ENCODE measurements at places on chromosomes 13 and 19.

DNA sequence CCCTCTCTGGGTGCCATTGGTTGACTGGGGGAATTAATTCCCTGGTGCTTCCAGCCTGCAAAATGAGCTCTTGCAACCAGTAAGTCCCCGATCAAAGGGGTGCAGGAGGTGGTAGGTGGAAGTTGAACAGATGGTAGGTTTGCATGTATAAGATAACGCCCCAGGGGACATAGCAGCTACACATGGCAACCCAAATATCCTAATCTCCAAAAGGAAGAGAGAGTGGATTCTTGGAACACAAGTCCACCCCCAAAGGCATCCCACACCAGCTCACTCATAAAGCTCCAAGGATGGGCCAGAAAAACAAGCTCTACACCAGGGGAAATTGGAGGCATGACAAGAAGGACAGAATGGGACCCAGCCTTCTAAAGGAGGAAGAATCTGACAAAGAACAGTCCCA, 4.8 kb downstream of the CD209 start:
- peak; percentile 15 for DNase-seq

GRCh38 chr19:4583961-4584669, 24.6 kb upstream of the SEMA6B start:
- peak; percentile 50 for DNase-seq

- DNase-seq, result peak; percentile 61
These were observed 19.6 kb downstream of the CELF5 start for GRCh38 chr19:3243819-3244700.

GRCh38 chr13:33015241-33015668, 968 bp upstream of the KL start:
- no peak for DNase-seq

DNA sequence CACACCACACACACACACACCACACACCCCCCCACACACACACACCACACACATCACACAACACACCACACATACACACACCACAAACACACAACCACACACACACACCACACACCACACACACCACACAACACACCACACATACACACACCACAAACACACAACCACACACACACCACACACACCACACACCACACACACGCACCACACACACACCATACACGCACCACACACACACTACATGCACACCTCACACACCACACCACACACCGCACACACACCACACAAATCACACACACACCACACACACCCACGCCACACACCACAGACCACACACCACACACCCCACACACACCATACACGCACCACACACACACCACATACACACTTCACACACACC, 83.5 kb downstream of the ZNF557 start:
- DNase-seq, result no peak

DNA sequence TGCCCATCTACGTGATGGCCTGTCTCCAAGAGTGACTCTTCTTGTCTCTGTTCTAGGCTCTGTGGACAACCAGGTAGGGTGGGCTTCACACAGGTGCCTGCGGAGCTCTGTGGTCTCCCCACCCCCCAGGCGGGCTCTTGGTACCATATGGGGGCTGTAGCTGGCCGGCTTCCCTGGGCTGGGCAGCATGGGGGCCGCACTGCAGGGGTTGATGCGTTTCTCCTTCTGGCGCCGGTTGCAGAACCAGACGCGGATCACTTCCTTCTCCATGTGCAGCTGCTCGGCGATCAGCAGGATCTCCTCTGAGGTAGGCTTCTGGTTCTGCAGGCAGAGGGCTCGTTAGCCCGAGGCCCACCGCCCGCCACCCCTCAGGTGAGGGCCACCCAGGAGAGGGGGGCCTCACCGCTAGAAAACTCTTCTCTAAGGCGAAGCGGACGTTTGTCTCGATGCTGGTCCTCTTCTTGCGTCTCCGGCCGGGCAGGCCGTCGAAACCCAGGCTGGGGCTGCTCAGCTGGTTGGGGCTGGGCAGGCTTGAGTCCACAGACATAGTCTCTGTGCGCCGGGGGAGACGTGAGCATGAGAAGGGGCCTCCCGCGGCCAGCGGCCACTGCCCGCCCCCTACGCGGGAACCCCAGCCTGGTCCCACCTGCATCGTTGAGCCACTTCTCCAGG, 19.3 kb downstream of the ZNF574 start:
- no peak for DNase-seq

DNA sequence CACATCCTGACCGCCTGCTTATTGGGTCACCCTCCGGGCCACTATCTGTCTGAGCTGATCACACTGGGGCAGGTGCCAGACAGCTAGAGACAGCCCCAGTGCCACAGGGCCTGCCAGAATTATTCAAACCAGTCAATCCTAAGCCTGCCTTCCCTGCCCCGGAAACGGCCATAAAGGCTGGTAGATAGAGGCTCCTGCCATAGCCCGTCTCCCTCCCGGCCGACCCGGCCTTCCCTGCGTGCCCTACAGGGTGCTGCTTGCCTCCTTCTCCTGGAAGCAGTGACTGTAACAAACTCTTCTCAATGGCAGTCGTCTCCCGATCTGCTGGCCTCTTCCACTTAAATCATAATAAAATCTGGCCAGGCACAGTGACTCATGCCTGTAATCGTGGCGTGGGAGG, 158.6 kb upstream of the SOX1 start:
- DNase-seq, result no peak

GRCh38 chr13:92297971-92298942, 899.8 kb downstream of the GPC5 start:
- DNase-seq, result no peak

DNA sequence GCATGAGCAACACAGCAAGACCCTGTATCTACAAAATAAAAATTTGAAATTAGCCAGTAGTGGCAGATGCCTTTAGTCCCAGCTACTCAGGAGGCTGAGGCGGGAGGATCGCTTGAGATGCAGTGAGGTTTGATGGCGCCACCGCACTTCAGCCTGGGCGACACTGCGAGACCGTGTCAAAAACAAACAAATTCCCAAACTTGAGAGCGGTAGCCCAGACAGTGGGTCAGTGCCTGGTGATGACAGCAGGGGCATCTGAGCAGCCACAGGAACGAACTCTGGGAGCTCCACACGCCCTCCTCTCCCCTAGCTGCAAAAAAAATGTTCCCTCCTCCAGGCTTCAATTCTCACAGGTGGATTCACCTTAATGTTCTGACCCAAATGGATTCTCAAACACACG, 14.1 kb downstream of the ZNF490 start:
- no peak for DNase-seq

GRCh38 chr19:35792888-35793287, 17.5 kb downstream of the ARHGAP33 start:
- no peak for DNase-seq

GRCh38 chr19:3855320-3855719, 13.5 kb downstream of the ZFR2 start:
- no peak for DNase-seq

- no peak for DNase-seq
These were observed 17.1 kb upstream of the LATS2 start for GRCh38 chr13:21078501-21078900.

DNA sequence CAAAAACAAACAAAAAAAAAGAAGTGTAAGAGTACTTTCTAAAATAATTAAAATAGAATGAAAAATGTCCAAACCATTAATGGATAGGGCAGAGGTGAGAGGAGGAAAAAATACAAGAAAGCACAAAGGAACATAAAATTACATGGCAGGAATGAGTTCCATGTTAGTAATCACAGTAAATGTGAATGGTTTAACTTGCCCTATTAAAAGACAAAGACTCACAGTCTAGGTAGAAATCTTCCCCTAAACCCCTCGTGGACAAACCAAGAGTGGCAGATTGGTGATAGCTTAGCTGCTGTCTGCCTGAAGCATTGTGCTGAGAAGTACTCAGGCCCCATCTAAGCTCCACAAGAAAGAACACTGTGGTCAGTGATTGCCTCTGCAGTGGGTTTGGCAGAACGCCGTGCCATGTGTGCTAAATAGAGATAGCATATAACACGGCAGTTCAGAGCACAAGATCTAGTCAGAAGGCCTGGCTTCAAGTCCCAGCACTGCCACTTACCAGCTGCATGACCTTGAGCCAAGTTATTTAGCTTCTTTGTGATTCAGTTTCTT, 103.5 kb downstream of the DPF1 start:
- DNase-seq, result no peak

DNA sequence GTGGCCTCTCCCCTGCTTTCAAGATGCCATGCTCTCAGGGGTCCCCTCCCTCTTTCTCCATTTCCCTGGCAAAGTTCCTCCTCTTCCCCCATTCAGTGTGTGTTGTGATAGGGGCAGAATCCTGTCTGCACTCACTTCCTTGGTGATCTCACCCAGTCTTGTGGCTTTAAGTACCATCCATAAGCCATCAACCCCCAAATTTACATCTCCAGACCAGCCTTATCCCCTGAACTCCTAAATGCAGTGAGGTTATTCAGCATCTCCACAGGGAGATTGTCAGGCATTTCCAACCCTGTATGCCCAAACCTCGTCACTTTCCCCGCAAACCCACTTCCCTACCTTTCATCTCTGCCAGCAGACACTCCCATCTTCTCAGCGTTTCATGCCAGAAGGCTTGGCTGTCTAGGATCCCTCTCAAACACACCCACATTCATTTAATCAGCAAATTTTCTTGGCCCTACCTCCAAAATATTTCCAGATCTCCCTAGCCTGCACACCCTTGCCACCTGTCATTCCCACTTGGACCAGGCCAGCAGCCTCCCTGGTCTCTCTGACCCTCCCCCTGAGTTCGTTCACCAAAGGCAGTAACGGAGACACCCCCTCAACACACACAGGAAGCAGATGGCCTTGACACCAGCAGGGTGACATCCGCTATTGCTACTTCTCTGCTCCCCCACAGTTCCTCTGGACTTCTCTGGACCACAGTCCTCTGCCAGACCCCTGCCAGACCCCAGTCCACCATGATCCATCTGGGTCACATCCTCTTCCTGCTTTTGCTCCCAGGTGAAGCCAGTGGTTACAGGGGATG, at the start of gene HCST:
Gene HCST (plus strand): TSS at position 676 of the 808 bp plus-strand sequence. CDS start 65 bp downstream, at position 741.
- peak; percentile 60 for DNase-seq

GRCh38 chr19:1133471-1133929, 29.7 kb downstream of the GPX4 start:
- peak; percentile 86 for DNase-seq

DNA sequence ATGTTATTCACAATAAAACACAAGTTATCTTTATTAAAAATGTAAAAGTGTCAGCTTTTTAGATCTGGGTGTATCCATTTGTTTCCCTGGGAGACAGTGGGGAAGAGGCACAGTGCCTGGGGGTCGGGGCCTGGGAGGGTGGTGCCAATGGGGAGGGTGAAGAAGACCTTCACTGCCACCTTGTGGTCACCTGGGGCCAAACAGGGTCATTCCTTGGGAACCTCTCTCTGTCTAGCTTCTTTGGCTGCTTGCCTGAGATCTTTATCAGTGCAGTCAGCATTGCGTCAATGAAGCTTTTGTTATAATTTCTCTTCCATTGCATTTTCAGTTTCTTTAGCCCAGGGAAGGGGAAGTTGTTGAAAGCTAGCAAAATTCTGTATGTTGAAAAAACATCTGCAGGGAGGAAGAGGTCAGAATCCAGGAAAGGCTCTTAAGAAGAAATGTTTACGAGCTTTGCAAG, 39.1 kb downstream of the PCDH8 start:
- DNase-seq, result peak; percentile 43

DNA sequence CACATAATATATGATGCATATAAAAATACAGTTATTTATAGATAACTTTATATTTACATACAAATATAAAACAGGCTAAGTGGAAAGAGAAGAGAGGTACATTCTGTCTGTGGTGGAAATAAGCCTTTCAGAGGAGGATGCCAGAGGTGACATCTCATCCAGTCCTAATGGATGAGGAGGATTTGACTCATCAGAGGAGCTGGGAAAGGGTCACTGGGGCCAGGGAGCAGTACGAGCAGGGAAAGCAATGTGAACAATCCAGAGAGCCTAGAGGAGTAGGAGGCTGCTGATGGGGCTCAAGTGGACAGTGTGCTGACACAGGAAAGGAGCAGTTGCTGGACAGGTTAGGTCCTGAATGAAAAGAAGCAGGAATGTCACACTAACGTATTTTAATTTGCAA, 18.6 kb downstream of the NALCN start:
- DNase-seq, result no peak

- peak; percentile 85 for DNase-seq
These were observed 5.5 kb upstream of the EMP3 start for GRCh38 chr19:48319647-48320541.

- DNase-seq, result peak; percentile 77
These were observed at the start of gene LRFN3 for GRCh38 chr19:35935911-35936737. LRFN3 (plus strand) TSS chr19:35936374; CDS start chr19:35939426, 3,052 bp downstream.

GRCh38 chr19:51469162-51469561, 9.2 kb upstream of the CEACAM18 start:
- peak; percentile 22 for DNase-seq

DNA sequence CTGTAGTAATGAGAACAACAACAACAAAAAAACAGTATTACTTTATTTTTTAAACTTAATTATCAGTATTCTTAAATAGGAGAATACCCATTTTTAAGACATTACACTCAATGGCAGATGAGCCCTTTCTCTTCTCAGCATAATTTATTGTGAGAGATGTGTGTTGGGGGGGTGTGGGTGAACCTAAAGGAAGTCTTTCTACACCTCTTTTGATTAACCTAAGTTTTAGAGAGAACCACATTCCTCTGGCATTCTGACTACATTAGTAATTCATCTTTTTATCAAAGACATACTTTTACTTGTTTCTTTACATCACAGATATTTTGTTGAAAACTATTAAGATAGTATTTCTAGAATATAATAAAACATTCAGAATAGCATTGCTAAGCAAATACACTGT, 890.9 kb downstream of the PCDH9 start:
- no peak for DNase-seq

- DNase-seq, result no peak
These were observed 2758.2 kb downstream of the PCDH9 start for GRCh38 chr13:64471916-64472315.

GRCh38 chr19:19460761-19461265, 54.5 kb downstream of the TSSK6 start:
- peak; percentile 77 for DNase-seq

DNA sequence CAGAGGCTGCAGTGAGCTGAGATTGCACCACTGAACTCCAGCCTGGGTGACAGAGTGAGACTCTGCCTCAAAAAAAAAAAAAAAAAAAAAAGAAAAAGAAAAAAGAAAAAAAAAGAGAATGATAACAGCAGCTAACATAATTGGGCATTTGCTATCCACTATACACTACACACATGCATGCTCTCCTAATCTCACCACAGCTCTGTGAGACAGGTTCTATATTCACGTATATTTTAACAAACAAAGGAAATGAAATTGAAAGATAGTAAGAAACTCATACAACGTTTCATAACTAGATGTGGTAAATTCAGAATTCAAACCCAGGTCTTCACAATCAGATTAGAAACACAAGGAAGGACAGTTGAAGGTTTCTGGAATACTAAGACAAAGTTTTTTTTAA, 265.7 kb downstream of the DIAPH3 start:
- no peak for DNase-seq

- peak; percentile 92 for DNase-seq
These were observed 13.5 kb upstream of the TLE5 start for GRCh38 chr19:3075605-3076431.

- DNase-seq, result no peak
These were observed 18.9 kb upstream of the IGFL1 start for GRCh38 chr19:46210669-46211068.

GRCh38 chr13:32125221-32125689, 93.7 kb downstream of the FRY start:
- no peak for DNase-seq

GRCh38 chr13:75341028-75341427, 140.9 kb downstream of the TBC1D4 start:
- no peak for DNase-seq

- DNase-seq, result peak; percentile 89
These were observed at the start of gene FARSA for GRCh38 chr19:12933287-12934072. FARSA (minus strand) TSS chr19:12933711; CDS start chr19:12933696, 15 bp downstream.
